ENCODE measurements at places on chromosomes 7 and 10.

DNA sequence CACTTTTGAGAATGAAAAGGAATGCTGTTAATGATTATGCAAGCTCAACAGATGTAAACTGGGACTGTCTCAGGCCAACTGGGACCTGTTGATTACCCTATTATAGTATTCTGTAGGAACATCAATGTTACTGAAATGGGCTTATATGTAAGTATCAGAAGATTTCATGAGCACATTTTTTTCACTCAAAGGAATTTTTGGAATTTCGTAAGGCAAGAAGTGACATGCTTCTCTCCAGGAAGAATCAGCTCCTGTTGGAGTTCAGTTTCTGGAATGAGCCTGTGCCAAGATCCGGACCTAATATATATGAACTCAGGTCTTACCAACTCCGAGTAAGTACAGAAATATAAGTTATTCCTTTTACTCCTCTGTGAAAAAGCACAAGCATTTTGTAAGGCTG is 19.2 kb downstream of the NIPSNAP2 start:
- no peak for DNase-seq

DNA sequence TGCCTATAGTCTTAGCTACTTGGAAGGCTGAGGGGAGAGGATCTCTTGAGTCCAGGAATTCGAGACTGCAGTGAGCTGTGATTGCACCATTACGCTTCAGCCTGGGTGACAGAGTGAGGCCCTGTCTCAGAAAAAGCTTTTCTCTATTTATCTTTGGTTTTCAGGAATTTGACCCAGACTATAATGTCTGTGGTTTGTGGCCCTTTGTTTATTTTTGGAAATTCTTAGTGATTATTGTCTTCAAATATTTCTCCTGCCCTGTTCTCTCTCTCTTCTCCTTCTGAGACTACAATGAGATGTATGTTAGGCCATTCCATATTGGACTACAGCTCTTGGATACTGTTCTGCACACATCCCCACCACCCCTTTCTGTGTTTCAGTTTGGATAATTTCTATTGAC is 4.7 kb downstream of the MUC12 start:
- no peak for DNase-seq

GRCh38 chr7:136173874-136174273 is 196.7 kb upstream of the MTPN start:
- DNase-seq: no peak

GRCh38 chr7:39683216-39683845 is 60.0 kb downstream of the RALA start:
- DNase-seq: no peak

DNA sequence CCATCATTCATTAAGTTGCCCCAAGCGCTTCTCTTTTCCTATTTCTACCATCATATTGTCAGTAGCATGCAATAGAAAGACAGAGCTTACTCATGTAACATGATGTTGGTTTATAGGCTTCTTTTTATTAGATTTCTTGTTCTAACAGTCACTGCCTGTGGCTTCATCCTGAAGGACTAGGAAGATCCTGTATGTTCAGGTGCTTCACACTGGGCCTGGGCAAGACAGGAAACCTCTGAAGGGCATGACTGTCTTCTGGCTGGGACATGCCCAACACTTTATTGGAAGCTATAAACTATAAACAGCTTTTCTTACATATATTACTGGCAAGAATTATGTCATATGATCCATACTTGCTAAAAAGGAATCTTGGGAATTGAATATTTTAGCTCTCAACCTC is 258.4 kb upstream of the AKR1E2 start:
- DNase-seq: no peak

DNA sequence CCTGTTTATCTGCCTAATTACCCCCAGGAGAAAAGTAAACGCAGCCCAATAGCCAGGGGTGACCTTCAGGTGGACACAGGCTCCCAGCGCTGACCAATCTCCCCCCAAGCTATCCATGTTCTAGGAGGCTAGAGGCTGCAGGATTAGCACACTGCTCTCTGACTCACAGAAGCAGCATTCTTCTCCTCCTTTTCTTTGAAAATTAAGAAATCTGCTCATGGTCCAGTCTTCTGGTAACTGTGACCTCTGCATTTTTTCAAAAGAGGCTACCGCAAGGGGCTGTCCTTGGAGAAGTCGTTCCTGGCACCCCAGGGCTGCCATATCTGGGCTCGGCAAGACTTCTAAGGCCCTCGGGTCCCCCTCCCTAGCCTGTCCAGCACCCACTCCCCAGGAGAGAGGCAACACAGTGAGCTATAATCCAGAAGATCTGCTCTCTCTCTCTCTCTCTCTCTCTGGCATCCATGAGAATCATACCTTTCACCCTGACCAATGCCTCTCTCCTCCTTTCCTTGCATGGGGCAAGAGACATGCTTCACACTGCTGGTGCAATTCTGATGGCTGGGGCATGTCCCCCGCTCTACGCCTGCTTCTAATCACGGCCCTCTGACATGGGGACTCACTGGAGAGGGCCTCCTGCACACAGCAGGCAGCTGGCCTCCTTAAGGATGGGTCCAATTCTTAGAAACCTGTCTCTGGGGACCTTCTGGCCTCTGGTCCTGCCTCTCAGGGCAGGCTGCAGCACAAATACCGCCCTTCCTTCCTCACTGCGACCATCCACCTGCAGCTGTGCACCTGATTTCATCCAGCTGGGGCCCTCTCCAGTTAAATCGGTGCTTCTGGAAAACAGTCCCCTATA is 27.3 kb downstream of the ANXA11 start:
- DNase-seq: no peak

DNA sequence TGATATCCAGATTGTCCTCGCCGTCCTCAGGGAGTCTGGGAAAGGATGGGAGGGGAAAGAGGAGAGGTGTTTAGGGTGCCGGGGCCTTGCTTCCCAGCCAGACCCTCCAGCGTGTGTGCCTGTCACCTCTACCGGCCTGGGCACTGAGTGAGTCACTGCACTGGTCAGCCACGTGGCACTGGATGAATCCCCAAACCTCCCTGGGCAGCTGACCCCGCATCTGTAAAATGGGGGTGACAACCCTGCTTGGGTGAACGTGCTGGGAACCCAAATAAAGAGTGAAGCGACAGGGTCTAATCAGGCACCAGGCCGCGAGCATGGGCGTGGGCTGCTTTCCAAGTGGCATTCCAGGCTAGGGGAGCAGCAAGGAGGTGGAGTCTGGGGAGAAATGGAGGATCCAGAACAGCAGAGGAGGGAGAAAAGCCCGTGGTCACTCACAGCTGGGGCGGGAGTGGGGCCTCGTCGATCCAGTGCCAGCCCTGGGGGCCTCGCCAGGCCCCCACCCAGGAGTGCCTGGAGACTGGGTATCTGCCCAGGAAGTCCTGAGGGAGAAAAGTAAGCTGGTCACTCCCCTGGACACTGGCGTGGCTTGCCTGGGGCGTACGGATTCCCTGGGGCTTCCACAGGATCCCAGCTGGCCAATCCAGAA is 29.7 kb downstream of the KLRG2 start:
- DNase-seq: no peak

DNA sequence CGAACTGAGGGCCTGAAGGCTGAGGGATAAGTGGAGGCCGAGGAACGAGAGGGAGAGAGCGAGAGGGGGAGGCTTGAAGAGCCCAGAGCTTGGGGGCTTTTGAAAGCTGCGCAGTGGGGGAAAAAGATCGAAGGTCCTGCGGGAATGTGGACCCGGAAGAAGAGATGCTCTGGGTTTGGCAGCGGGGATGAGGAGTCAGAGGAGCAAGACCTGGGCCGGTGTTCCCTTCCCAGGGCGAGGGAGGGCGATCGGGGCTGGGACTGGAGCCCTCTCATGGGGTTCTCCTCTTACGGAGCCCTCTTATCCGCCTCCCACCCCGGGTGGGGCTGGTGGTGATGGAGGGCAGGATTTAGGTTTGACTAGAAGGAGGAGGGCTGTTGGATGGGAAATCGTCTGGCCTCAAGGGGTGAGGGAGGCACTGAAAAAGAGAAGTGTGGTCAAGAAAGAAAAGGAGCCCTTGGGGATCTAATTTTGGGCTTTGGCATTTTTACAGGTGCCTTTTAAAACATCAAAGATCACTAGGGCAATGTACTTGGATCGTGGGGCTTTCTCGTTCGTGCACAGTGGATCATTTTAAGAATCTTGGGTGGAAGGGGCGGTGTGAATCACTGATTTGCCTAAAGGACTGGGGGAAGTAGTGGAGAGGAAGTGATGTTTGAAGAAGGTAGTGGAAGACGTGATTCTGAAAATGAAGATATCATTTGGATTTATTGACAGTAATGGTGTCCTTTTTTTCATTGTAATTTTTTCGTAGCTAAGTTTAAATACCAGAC is 637 bp downstream of the SAMD8 start:
- DNase-seq: peak; percentile 27

- no peak for DNase-seq
Observed at GRCh38 chr10:22635650-22636049, 78.7 kb downstream of the PIP4K2A start.

DNA sequence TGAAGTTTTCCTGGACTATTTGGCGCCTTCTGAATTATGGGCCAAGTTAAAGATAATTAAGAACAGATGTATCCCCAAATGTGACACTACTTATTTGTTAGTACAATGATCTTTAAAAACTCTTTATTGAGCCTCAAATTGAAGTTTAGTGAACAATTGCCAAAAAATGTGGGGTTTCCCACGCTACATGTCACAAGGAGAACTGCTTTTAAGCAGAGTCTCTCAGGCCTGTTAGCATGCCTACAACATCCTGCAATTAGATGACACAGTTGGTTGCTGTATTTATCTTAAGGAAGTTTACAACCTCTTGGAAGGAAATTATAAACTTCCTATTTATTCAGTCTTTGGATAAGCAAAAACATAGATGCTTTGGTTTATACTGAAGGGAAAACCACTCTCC is 733.0 kb downstream of the TNS3 start:
- no peak for DNase-seq

DNA sequence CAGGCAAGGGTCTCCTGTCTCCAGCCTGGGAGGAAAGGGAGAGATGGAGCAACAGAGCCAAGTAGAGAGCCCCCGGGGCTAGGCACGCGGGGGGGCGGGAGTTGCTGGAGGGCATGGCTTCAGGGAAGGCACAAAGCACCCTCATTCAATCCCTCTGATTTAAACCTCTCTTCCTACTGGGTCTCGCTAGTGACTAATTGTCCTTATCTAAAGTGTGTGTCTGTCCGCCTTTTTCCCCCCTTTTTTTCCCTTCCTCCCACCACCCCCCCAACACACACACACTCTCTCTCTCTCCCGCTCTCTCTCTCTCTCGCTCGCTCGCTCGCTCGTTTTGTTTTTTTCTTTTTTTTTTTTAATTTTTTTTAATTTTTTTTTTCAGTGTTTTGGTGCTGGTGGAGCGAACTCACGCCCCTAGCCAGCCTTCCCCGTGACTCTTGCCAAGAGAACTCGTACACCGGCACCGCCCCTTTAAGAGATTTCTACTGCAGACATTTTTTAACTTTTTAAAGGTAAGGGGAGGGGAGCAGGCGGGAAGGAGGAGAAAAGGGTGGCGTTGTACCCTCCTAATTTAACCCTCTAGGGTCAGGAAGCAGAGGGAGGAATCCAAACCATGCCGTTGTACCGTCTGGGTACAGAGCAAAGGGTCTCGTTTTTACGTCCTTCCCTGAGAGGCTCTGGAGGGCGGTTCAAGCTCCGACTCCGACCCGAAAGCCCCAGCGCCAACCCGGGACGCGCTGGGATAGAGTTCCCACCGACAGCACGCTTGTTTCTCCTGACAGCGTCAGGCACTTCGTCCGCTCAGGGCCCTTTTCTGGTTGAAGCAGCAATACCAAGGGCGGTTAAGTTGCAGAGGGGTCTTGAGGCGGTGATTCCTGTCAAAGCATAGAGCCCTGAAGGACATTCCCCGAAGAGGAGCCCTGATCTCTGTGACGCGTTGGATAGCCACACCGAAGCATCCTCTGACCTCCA is at the start of gene HPSE2:
Gene HPSE2 (minus strand): TSS at position 195 of the 969 bp plus-strand sequence.
- no peak for DNase-seq

- no peak for DNase-seq
Observed at GRCh38 chr10:60167050-60167449, 222.6 kb downstream of the ANK3 start.

- DNase-seq: no peak
Observed at GRCh38 chr10:86397120-86397519, 30.5 kb upstream of the GRID1 start.

- DNase-seq: no peak
Observed at GRCh38 chr7:117808341-117808757, 64.9 kb downstream of the CTTNBP2 start.

GRCh38 chr7:105786520-105787470 is 89.6 kb downstream of the ATXN7L1 start:
- no peak for DNase-seq

GRCh38 chr10:52927678-52928077 is 155.1 kb upstream of the MBL2 start:
- no peak for DNase-seq

- DNase-seq: no peak
Observed at GRCh38 chr7:87627634-87627994, 584 bp upstream of the RUNDC3B start.

DNA sequence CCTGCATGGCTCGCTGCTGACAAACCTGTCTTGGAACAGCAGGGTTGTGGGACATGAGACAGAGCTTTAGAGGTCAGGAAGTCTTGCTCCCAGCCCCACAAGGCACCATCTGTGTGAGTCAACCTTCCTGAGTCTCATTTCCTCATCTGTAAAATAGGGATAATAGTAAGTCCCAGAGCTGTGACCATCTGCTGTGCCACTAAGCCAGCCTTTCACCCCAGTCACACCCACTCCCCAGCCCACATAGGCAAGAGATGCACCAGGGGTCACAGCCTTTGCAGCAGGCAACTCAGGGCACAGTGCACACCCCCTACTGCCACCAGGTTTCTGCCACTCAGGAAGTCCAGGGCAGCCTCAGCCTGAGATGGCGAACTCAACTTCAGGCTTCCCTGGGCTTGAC is 29.4 kb upstream of the CDH23 start:
- no peak for DNase-seq

DNA sequence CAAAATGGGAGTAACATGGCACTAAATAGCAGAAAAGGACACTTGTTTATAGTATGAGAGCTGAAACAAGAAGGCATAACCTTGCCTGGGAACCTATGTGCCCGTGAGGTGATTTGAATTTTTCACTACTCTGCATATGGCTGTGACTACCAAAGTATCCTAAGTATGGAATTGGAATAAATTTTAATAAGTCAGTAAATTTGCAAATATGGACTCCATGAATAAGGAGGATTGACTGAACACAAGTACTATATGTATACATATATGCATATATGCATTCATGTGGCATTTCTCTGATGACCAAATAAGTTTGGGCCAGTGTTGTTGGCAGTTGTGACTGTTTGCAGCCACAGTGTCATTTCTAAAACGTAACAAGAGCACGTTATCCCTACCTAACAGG is 34.5 kb downstream of the PRR15 start:
- no peak for DNase-seq

- DNase-seq: no peak
Observed at GRCh38 chr10:71312811-71313789, 6.0 kb upstream of the SLC29A3 start.

GRCh38 chr7:75604408-75604807 is 112.3 kb downstream of the SPDYE5 start:
- DNase-seq: no peak

- no peak for DNase-seq
Observed at GRCh38 chr7:111071556-111071955, 19.4 kb upstream of the LRRN3 start.

GRCh38 chr10:5743736-5744135 is 59.1 kb downstream of the TASOR2 start:
- no peak for DNase-seq

Data from HS-27A (cell line).